ENCODE measurements at places on chromosomes 7 and 10. TPM values are rescaled to one million over a fixed set of nuclear protein-coding genes. Genes with fewer than 3 reads are reported as not detected.
A peak's percentile ranks its signal among the peaks of the same experiment; 100 is the strongest.

Gene ACTL6B
- not detected for total RNA-seq

Gene SUFU
- 11.3 TPM for total RNA-seq

Gene DGKI
- 6.8 TPM for total RNA-seq

Gene HHEX
- total RNA-seq: 11.5 TPM

DNA sequence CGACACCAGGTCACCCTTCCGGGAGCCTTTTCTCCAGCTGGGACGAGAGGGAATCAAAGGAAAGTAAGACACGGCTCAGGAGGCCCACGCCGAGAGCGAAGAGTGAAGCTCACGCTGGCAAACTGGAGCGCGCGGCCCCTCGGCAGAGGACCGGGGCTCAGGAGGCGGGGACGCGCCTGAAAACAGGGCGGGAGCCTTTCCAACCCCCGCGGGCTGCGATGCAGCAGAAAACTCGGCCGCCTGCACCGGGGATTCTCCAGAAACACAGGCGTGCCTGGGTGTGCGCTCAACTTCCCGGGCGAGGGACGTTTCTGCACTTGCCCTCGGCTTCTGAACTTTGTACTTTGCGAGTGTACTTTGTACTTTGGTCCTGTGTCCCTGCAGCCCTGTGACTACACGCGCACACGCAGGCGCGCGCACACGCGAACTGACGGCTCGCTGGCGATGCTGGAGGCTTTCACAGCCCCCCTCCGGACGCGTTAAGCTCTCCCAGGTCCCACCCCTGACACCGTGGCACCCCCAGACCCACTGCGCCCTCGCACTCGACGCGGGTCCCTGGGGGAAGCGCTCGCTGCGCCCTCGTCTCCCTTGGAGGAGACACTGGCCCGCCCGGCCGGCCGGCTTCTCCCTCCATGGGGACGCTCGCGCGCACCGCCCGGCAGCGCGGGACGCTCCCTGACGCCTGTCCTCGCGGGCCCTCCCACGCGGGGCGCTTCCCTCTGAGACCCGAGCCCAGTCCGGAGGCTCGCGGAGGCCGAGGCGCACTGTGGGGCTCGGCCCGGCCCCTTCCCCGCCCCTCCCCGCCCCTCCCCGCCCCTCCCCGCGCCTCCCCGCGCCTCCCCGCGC is 588 bp upstream of the PAOX start:
- peak; percentile 90 for DNase-seq

- DNase-seq: no peak
Observed at GRCh38 chr7:24052572-24053260, 231.3 kb upstream of the NPY start.

DNA sequence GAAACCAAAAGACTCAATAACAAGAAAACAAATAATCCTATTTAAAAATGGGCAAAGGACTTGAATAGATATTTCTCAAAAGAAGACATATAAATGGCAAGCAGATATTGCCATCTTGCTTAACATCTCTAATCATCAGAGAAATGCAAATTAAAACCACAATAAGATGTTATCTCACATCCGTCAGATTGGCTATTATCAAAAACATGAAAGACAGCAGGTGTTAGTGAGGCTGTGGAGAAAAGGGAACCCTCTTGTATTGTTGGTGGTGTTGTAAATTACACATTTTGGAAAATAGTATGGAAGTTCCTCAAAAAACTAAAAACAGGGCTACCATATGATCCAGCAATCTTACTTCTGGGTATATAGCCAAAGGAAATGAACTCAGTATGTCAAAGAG is 25.7 kb downstream of the OPALIN start:
- no peak for DNase-seq

DNA sequence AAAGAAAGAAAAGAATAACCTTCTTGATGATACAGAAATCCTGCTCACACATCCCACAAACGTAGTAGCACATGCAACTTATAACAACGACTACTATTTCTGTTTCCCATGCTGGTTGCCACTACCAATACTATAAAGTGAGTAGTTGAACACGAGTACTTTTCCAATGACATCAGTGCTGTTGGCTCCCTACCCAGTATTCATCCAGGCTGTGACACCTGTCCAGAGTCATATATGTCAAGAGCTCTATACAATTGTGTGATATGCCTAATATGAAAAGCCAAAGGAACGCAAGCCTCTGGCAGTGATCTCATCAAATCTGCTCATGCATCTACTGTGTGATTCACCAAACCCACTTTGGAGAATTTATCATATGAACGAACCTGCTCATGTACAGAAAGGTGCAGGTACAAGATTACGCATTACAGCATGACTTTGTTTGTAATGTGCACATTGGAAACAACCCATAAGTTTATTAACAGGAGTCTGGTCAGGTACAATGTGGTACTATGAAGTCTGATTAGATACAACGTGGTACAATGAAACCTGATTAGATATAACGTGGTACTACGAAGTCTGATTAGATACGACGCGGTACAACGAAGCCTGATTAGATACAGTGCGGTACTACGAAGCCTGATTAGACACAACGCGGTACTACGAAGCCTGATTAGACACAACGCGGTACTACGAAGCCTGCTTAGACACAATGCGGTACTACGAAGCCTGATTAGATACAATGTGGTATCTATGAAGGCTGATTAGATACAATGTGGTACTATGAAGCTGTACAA is 5.8 kb upstream of the ITIH5 start:
- no peak for DNase-seq

DNA sequence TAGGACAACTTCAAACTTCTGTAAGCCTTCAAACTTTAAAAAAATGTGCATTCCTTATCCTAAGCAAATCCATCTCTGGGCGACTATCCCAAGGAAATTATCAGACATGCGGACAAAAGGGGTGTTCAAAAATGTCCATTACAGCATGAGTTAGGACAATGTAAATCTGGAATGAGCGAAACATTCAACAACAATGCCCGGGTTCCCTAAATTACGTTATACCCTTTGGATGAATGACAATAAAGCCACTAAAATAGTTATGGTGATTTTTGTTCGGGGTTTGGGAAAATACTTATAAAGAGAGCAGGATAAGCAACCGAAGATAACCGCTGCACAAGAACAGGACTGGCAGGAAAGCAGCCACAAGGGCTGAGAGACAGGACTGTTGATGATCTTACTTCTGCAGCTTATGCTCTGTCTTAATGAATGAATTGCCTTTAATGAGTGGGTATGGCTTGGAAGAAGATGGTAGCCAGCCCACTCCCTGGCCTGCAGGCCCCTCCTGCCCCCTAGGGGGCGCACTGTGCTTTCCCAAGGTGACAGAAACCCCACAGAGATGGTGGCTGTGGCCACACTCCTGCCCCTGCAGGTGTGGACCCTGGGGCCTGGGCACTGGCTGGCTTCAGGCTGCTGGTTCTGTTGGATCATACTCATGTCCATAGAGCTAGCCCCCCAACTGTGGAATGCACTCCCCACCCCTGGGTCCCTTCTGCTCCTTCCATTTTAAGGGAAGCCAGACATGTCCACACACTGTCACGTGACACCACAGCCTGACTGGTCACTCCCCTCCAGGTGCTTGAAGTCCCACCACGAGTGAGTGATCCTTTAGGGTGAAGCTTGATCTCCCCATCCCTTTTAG is 45.0 kb downstream of the ZCCHC24 start:
- DNase-seq: no peak

GRCh38 chr10:124691002-124691401 is 53.2 kb downstream of the FAM53B start:
- no peak for DNase-seq
